Myocyte (in vitro differentiated cells): ENCODE measurements at places on chromosomes 5 and 9. TPM values are rescaled to one million over a fixed set of nuclear protein-coding genes. Genes with fewer than 3 reads are reported as not detected.

SOX30 gene
- 0.05 and 0.47 TPM in 2 replicates for total RNA-seq

DNA sequence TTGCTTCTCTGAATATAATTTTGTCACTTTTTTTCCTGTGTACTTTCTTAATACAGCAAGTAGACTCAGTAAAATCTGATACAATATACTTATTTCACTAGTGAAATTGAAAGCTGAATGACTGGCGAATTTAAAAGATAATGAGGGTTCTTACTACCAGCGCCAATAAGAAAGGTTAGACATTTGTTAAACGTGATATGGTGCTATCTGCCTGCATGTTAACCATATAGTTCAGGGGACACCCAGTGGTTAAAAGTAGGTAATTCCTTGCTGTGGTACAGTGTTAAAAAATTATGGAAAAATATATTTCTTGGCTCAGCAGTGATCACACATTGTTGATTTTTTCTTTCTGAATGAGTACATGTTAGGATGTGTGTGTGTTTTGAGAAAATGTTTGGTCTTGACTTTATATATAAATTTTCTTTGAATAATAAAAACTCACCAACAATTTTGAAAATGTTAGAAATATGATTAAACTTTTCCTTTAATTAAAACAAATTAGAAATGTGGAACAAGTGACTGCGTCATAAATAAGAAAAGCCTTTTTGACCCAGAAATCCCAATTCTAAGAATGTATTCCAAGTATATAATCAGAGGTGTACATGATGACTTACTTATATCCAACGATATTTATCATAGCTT, 25.8 kb downstream of the CAST start:
- DNase-seq = peak; percentile 62

DNA sequence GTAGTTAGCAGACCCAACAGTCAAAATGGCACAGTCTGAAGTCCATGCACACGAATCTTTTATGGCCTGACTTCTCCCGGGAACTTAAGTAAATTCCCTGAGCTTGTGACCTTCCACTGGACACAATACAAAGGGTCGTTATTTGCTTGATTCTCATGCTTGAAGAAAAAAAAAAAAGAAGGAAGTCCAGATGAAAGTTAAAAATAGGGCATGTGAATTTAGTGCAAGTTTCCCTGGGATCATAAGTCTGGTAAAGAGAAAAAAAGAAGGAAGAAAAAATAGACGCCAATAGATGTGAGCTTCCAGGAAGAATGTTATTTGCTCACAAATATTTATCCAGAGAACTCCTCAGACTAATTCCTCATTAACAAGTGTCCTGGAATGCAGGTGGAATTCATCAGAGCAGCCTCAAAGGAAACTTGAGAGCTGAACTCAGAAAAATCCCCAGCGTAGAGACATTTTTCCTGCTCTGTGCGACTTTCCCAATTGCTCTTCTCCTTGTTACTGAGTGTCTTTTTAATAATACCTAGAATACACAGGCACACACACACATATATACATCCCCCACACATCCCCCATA, 616.3 kb downstream of the EBF1 start:
- no peak for DNase-seq

DNA sequence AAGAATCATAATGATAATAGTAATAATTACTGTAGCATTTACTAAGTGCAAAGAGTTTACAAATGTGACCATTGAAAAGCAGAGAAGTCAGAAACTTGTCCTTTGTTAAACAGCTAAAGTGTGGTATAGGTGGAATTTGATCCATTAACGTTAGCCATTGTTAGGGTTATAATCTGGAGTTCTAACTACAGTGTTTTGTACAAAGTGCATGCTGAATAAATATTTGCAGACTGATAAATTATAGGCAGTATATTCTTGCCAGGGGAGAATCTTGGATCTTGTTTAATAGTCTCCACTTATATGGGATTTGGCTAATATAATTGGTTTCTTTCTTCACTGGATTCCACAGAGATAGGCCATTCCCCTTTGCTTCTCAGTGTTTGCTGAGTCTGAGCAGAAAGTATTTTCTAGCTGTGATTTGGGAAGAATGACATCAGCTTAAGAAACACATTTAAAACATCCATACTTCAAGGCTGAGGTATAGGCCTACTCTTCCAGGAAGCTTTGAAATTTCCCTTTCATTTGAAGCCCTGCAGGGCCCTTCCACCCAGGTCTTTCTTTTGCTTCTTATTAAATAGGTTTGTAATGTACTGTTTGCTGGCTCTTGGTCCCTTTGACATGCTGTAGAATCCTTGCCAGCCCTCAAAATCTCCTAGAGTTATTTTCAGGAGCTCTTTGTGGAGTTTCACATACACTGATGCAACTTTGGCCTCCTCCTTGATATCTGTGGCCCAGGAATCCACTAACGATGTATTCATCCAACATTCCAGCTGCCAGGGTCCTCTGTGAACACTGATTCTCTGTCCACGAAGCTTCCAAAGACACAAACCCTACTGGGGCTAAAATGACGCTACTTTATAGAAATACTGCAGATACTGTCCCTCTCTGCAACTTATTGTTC, 51.4 kb downstream of the ATP10B start:
- no peak for DNase-seq

DNA sequence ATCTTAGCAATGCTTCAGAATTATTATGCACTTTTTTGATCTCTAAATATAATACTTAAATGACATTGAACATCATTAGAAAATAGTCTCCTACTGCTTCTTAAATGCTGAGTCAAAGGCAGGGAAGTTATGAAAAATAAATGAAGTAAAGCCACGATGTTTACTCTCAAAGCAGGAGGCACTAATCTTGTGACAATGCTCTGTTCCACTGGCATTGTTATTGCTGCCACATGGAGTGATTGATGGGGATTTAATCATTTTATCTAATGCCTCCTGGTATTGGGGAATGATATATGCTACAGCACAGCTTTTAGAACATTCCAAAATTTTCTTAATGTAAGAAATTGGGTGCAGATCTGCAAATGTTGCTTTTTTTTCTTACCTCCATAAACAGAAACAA, 1655.4 kb upstream of the NUDT12 start:
- DNase-seq = no peak

DNA sequence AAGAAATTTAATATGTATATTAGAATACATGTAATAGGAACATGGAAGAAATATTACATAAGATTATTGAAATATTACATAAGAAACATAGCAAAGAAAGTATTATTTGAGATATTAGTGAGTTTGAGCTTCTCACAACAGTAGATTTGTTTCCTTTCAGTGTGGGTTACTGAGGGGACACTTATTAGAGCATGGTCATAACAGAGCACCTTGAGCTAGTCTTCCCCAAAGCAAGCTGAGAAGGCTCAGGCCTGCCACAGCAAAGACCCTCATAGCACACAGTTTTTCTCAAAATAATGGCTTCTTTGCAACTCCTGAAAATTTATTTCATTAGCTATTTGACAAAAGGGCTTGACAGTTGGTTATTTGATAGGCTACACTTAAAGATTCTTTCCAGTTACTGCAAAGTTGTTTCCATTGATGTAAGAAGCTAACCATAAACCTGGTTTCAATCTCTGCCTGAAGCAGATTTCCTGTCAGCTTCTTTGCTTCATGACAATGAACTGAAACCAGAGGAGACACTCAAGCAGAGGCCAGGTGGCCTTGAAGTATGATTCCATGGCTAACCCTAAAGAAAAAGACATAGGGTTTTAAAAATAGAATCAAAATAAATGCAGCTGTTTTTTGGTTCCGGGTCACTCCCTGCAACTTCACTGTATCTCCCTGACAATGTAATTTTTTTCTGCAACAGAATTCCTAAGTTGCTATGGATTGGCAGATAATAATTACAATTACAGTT, 68.6 kb downstream of the ERMP1 start:
- peak; percentile 44 for DNase-seq

- DNase-seq = peak; percentile 77
Observed at GRCh38 chr9:98998441-98999151, 54.9 kb downstream of the COL15A1 start.

DNA sequence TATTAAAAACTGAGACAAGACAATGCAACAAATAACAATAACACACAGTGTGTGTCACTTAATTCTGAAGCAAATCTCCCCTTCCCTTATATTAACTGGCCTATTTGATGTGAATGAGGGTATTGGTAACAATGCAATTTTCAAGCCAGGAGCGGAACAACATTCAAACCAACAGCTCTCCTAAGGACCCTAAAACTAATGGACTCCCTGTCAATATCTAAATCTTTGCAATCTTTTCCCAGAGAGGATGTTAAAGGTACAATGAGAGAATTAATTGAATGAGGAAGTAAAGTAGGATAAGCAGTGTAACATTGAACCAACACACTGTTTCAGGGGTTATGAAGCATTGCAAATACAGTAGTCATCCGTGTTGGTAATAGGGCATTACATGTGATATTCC, 311.7 kb downstream of the HTR1A start:
- DNase-seq = no peak

NUTM2F gene
- total RNA-seq = not detected in 2 replicates

CDX1 gene
- 0.36 TPM in 1 of 2 replicates, not detected in the other for total RNA-seq

RASGEF1C gene
- 0.68 TPM in 1 of 2 replicates, not detected in the other for total RNA-seq

ZDHHC11 gene
- total RNA-seq = 0.37 and 0.73 TPM in 2 replicates
